ENCODE measurements at places on chromosomes 13 and 19. TPM values are rescaled to one million over a fixed set of nuclear protein-coding genes. Genes with fewer than 3 reads are reported as not detected.

The ONECUT3 gene
- not detected for total RNA-seq

The TTC9B gene
- total RNA-seq, result 0.63 TPM

DNA sequence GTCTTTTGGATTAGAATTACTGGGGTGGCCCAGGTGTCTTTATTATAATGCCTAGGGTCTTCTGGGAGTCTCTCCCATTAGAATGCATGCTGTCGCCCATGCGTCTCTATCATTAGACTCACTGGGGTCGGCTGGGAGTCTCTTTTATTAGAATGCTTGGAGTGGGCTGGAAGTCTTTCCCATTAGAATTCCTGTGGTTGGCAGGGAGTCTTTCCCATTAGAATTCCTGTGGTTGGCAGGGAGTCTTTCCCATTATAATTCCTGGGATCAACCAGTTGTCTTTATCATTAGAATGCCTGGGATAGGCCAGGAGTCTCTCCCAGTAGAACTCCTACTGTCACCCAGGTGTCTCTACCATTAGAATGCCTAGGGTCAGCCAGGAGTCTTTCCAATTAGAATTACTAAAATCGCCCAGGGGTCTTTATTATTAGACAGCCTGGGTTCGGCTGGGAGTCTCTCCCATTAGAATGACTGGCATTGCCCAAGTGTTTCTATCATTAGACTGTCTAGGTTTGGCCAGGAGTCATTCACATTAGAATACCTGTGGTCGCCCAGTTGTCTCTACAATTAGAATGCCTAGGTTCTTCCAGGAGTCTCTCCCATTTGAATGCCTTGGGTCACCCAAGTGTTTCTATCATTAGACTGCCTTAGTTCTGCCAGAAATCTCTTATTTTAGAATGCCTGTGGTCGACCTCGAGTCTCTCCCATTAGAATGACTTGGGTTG, 1558.5 kb downstream of the UQCRFS1 start:
- H3K27me3 ChIP-seq, result no peaks in the 10 kb centered on the region
- H3K27ac ChIP-seq, result no peak overlapping the region
- DNase-seq, result no peak
- no peaks in the 10 kb centered on the region for H3K36me3 ChIP-seq
- H3K4me3 ChIP-seq, result no peak overlapping the region

DNA sequence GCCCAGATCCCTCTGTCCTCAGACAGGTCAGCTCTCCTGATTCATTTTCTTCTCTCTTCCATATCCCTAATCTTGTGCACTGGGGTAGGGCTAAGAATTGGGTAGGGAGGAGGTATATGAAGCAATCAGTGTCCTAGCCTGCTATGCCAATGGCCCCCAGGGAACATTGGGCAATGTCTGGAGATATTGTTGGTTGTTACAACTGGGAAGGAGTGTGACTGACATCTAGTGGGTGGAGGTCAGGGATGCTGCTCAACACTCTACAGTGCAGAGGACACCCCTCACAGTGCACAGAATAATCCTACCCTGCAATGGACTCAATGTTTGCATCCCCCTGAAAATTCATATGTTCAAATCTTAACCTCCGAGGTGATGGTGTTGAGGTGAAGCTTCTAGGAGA, 57.5 kb downstream of the CPAMD8 start:
- no peaks in the 10 kb centered on the region for H3K27me3 ChIP-seq
- H3K4me1 ChIP-seq, result no peaks in the 10 kb centered on the region
- peak; percentile 28 for DNase-seq
- peaks cover 4% of the 10 kb centered on the region for H3K36me3 ChIP-seq
- no peak overlapping the region for H3K4me3 ChIP-seq

GRCh38 chr19:29581398-29581797, 24.7 kb upstream of the POP4 start:
- H3K36me3 ChIP-seq, result no peaks in the 10 kb centered on the region
- H3K4me1 ChIP-seq, result peaks cover 5% of the 10 kb centered on the region
- no peaks in the 10 kb centered on the region for H3K27me3 ChIP-seq

DNA sequence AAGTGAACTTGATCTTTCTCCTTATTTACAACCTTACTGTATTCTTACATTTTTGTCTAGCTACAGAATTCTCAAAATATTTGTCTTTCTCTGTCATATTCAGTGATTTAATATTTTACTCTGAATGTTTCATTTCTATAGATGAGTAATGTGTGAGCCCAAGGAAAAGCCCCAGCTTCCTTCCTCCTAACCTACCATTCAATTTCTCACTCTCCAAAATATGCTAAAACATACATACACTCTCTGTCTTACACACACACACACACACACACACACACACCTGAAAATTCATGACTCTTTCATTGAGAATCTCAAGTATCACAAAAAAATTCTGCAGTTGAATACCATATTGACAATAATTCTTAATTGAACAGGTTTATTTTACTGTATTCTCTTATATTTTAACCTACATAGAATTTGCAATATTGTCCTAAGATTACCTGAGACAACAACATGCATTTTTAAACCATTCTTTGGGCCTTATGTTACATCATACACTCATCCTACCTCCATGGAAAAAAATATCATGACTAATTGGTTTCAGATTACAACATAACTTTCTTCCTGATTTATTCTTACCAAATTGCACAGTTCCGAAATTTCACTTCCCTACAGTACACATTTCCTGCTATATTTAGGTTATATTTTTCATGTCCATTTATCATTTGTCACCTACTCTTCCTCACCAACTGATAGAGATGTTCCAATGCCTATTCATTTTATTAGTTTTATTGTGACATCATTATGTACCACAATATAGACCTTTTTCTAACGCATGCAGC, 1965.6 kb upstream of the PCDH20 start:
- H3K27me3 ChIP-seq, result no peaks in the 10 kb centered on the region
- no peak overlapping the region for H3K27ac ChIP-seq
- H3K4me3 ChIP-seq, result no peak overlapping the region
- no peak for DNase-seq
